ENCODE measurements at places on chromosomes 12 and 14.

DNA sequence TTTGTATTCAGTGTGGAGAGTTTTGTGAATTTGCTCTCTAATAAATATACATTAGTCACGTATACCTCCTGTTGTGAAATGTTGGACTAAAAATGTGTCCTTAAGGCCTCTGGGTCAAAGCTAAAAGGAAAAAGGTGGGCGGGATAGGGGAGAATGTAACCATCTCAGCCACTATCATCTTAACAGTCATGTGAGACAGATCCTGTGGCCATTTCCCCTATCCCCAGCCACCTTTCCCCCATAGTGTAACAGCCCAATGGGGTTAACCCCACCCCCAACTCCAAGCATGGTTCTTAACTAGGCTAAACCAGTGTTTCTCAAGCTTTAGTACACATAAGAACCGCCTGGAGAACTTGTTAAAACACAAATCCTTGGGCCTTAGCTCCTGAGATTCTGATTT is 6.5 kb upstream of the ITPR2 start:
- no peak for ATAC-seq

- ATAC-seq = no peak
These were observed 406.9 kb upstream of the CLEC14A start for GRCh38 chr14:38662781-38663180.

DNA sequence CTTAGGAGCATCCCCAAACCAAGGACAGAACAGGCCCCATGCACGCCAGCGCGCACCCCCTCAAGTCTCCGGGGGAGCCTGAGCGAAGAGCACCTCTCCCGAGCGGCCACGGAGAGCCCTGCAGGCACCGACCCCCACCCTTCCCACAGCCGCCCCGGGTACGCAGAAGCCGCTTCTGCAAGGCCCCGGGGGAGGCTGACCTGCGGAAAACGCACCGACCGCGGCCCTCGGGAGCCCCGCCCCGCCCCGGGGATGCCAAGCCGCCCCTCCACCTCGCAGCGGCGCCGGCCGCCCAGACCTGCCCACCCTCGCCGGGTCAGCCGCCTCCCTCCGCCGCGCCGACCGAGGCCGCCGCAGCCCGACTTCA is 385 bp downstream of the CAPRIN2 start:
- ATAC-seq = peak; percentile 72

DNA sequence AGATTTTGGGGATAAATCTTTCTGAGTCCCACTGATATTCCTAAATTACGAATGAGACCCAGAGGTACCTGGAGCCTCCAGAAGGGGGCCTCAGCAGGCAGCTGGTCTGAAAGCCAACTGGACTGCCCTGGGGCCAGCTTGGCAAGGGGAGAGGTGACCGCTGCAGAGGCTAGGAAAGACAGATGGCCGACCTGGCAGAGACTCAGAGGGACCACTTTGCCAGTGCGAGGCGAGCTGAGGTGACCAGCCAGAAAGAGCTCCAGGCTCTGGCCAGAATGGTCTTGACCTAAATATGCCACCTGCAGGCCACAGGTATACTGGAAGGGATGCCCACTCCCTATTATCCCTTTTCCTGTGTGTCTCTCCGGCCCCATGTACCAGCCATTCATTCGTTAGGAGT is 256.8 kb upstream of the GARIN6 start:
- ATAC-seq = no peak

DNA sequence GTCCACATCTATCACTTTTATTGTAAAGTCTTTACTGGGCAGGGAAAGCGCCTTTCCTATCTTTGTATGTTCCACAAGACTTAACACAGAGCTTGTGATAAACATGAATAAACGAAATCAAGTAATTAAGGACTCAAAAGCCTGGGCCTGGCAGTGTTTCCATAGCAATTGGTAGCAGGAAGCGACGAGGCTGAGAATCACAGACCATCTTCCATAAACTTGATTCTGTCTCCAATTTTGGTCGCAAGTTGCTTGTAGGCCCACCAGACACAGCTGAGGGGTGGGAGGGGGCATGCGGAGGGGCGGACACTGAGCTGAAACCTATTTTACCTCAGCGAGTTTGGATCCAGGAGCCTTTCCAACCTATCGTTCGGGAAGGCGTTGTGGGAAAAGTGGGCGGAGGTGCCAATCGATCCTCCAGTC is 302 bp downstream of the CCDC38 start:
- peak; percentile 1 for ATAC-seq

- no peak for ATAC-seq
These were observed 115.2 kb upstream of the BCAT1 start for GRCh38 chr12:25063873-25064628.

DNA sequence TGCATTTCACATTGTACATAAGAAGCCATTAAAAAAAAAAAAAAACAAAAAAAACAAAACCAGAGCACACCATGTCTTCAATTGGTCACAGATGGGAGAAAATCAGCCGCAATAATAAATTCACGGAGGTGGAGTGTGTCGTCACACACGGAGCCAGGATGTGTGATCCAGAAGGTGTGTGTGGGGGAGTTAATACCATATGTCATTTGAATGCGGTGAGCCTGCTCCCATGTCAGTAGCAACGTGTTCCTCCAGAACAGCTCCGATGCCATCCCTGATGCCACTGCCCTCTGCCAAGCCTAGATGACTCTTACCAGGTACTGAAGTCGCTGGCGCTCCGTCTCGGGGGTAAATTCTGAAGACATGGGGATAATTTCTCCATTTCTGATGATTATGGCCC is 197.8 kb downstream of the PPM1H start:
- no peak for ATAC-seq

DNA sequence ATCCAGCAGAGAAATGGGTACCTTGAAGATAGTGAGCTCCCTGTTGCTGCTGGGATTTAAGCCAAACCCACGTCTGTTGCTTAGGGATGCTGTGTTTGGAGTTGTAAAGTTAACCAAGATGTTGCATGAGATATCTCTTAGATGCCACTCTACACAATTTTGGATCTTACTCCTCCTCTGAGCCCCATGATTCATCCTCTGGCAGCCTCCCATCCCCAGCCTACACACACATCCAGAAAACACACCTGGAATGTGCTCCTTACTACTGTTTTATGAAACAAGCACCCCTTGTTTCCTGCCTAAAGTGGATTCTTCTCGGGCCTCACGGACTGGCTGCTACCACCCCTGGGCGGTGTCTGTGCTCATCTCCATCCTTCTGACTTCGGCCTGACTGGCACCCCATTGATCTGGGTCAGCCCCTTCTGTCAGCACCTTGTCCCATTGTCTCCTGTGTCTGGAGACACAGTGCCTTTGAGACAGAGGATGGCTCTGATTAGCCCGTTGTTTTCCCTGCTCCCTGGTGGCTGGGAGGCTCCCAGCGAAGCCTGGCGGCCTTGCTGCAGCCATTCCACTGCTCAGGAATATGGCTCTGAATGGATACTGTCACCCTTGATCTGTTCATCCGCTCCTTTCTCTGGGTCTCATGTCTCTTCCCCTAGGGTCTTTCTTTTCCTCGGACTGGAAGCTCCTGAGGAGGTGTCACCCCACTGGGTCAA is 24.3 kb downstream of the TSPAN9 start:
- ATAC-seq = no peak

DNA sequence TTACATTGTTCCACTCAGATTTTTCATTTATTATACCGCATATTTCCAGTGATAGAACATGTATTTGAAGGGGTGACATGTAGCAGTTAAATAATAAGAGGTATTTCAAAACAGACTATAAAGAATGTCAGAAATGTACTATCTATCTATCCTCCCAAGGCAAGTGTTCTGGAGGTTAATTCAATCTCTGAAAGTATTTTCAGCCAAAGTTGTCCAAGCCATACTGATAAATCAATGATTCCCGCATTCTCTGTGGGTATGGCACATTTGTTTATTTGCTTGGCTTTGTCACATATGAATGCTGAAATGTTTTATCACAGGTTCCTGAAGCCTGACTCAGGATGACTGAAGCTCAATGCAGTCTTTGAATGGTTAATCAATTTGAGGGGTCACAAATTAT is 35.8 kb downstream of the KCNH5 start:
- ATAC-seq = no peak

- ATAC-seq = no peak
These were observed 13.3 kb upstream of the MAP3K9 start for GRCh38 chr14:70822530-70823185.

DNA sequence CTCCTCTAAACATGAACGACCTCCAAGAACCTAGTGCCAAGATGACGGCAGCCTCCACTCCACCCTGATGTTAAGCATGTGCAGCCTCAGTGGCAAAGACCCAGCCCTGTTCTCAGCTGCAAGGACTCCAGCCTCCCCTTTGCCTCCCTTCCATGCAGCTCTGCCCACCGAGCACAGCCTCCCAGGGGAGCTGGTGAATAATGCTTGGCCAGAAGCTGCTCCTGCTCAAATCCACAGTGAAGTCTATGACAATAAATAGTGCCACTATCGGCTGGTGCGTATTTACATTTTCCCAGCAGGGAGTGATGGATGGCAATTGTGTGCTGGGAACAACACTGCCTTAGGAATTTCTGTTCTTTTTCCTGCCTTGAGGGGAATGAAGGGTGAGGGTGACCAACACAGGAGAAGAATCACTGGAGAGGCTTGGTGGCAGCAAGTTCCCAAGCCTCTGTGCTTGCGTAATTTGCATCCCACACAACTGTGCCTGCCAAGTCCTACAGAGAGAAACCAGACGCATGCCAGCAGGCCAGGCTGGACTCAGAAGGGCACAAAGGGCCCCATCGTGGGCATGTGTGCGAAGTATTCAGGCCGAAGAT is 29.9 kb upstream of the TC2N start:
- no peak for ATAC-seq

GRCh38 chr14:96237641-96238040 is 18.4 kb upstream of the BDKRB1 start:
- ATAC-seq = no peak

- ATAC-seq = no peak
These were observed 29.7 kb downstream of the FAM222A start for GRCh38 chr12:109743076-109743910.

GRCh38 chr14:67577909-67578749 is 21.9 kb downstream of the PIGH start:
- no peak for ATAC-seq

GRCh38 chr14:37232907-37233481 is 35.3 kb downstream of the MIPOL1 start:
- ATAC-seq = no peak

- ATAC-seq = peak; percentile 88
These were observed 65.7 kb downstream of the TTC9 start for GRCh38 chr14:70707138-70708038.

- ATAC-seq = no peak
These were observed 66.9 kb upstream of the FGD4 start for GRCh38 chr12:32332446-32332845.

DNA sequence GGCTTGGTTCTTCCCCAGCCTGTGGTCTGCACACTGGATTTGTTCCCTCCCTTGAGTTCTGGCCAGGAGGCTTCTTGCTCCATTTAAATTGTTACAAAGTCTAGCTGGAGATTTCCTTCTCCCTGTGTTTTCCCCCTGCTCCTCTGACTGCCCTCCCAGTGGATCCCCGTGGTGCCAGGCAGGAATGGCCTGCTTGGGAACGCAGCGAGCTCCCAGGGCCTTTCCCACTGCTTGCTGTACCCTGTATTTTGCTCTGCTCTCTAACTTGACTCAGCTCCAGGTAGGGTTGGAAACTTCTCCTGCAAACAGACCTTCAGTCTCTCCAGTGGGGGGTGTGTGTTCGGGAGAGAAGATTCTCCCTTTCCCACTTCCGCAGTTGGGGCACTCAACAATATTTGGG is 349.2 kb upstream of the FBXO33 start:
- ATAC-seq = no peak

- ATAC-seq = peak; percentile 79
These were observed 455.8 kb downstream of the PCNX1 start for GRCh38 chr14:71362920-71363584.

- ATAC-seq = no peak
These were observed 14.0 kb downstream of the ZNF664 start for GRCh38 chr12:123987022-123987421.

DNA sequence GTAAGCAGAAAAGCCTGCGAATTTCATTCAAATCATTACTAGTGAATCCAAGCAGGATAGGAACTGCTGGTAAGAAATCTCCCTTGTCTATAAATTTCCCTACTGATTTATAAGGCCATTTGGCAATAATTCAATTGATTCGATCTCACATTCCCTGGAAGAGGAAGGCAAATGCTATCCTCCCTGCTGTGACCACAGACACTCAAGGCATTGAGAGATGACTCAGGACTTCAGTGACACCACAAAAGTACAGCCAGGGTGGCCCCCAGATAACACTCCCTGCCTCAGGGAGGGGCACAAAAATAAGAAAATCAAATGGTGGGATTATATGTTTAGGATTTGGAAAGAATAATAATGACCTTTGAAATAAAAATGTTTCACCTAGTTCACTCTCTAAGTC is 162.7 kb downstream of the GRIP1 start:
- no peak for ATAC-seq

- ATAC-seq = peak; percentile 31
These were observed 29.0 kb upstream of the SMOC1 start for GRCh38 chr14:69850086-69850735.

DNA sequence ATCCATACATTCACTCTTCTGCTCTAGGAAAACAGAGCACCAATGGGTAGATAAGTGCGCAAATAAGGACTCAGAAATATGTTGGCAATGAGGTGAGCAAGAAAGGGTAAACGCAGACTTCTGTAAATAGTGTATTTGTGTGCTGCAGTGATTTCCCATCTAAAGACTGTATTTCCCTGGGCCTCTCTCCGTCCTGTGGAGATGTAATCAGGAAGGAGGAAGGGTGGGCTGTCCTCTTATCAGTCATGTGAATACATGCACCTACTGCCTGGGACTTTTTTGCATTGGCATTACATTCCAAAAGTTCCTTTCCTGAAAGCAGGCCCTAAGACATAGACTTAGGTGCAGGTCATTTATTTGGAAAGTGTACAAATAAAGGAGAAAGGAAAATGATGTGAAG is 114.5 kb downstream of the OTOGL start:
- no peak for ATAC-seq

GRCh38 chr14:51094282-51094821 is 553 bp downstream of the TRIM9 start:
- no peak for ATAC-seq

- no peak for ATAC-seq
These were observed 277.4 kb downstream of the DAD1 start for GRCh38 chr14:22311636-22312035.

- ATAC-seq = no peak
These were observed 796 bp upstream of the POP5 start for GRCh38 chr12:120581998-120582397.

DNA sequence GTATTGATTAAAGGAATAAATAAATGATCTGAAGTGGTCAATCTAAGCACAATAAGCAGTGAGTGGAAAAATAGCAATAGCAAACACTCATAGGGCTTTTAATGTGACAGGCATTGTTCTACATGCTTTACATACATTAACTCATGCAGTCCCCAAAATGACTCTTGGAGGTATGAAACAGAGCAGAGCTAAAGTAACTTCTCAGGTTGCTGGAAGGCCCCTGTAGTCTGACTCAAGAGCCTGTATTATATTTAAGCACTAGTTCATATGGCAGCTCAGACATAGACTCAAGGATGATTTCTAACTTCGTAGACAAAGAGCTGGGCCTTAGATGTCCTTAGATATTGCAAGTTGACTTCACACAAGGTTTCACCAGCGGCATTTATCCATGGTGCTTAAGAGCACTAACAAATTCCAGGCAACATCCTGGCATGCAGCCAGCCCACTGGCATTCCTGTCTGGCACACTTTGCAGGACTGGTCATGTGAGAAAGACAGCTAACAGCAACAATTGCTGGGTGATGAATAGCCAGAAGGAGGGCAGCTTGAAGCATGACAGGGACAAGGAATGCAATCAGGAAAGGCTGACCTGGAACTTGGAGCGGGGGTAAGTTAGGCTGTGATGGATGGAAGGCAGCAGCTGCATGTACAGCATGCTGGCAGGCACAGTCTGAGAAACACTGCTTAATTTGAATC is 22.9 kb upstream of the KTN1 start:
- no peak for ATAC-seq

- ATAC-seq = no peak
These were observed 123.0 kb downstream of the PRKD1 start for GRCh38 chr14:29804481-29805266.
